Posterior cingulate gyrus (tissue), 11 donors: ENCODE measurements at places on chromosomes 4 and X.

GRCh38 chrX:148371291-148371690 is 129.1 kb upstream of the AFF2 start:
- DNase-seq = no peak

DNA sequence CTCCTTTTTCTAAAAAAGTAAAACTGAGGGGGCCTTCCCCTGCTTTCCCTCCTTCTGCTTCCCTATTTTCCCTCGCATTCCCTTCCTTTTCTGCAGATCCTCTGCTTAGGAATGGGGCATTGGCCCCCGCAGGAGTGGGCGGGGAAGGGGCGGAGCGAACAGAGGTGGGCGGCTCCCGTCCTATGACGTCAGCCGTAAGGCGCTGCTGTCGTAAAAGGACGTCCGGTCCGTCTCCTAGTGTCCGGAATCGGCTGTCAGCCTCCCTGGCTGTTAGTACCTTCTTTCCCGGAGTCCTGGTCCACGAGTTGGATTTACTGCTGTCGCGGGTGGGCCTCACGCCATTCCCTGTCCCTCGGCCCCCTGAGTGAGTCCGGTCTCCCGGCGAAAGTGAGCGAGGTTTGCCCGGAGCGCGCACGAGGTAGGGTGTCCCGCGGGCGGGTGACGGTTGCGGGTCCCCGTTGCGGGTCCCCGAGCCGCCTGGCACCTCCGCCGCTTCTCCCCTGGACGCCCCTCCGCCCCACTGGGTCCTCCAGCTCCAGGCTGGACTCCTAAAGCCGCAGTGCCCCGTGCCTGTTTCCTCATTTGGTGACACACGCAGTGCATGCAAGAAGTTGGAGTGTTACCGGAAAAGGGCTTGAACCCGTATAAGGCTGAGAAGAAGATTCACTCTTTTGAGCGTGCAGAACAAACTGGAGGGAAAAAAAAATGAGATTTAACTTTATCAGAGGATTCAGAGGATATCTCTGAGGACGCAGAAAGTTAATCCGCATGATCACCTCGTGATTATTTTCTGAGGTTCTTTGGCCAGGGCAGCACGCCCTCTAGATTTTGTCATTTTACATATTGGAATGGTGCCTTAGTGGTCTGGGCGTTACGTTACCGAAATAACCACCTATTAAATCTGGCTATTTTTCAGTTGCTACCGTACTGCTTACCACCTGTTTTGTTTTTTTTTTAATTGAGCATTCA is at the start of gene ZNF330:
ZNF330 (plus strand) TSS at position 205 of the 969 bp plus-strand sequence. CDS start 1,477 bp downstream, outside the sequence.
- peak; percentile 91 for DNase-seq

DNA sequence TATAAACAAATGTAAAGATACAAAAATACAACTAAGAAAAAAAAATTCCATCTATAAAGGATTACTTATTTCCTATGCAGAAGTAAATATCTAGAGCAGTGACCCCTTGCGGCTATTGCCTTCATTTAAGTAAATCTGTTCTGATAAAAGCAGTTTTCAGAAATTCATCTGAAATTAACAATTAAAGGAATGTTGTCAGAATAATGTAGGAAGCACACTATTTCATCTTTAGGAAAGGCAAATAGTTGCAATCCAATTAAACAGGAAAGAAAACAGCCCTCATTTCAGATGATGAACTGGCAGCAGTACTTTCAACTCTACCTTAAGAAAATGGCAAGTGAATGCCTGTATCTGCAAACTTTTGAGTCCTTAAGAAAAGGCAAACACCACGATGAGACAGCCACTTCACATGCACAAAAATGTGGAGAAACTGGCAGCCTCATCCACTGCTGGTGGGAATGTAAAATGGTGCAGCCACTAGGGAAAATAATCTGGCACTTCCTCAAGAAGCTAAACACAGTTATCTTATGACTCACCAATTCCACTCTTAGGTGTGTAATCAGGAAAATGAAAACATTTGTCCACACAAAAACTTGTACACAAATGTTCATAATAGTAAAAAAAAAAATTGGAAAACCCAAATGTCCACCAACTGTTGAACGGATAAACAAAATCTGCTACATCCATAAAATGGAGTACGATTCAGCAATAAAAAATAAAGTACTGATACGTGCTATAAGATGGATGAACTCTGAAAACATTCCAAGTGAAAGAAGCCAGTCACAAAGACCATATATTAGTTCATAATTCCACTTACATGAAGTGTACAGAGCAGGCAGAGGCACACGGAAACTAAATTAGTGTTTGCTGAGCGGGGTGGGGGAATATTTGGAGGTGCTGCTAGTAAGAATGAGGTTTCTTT is 2.0 kb upstream of the THAP9 start:
- no peak for DNase-seq

GRCh38 chr4:154472858-154473257 is 18.7 kb downstream of the DCHS2 start:
- DNase-seq = no peak

- no peak for DNase-seq
Observed at GRCh38 chr4:2236944-2237666, 4.8 kb downstream of the HAUS3 start.

- DNase-seq = no peak
Observed at GRCh38 chrX:48083212-48083611, 11.8 kb upstream of the ZNF630 start.

DNA sequence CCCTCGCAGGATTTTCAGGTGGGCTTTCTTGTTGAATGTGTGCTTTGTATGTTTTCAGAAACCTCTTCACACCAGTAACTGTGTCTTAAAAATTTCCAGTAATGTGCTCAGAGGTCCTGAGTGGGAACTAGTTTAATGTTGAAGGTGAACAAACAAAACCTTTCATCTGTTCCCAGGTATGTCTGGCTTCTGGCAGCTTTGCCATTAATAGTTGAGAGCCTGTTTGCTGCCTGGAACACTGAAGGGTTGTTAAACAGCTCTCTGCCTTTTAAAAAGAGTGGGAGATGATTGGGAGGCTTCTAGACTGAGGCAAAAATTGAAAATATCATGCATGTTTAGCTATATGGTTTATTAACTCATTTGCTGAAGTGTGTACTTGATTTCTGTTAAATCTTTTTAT is 161.2 kb upstream of the AGTR2 start:
- no peak for DNase-seq

GRCh38 chrX:152989292-152989658 is 4.6 kb downstream of the PNMA5 start:
- no peak for DNase-seq

DNA sequence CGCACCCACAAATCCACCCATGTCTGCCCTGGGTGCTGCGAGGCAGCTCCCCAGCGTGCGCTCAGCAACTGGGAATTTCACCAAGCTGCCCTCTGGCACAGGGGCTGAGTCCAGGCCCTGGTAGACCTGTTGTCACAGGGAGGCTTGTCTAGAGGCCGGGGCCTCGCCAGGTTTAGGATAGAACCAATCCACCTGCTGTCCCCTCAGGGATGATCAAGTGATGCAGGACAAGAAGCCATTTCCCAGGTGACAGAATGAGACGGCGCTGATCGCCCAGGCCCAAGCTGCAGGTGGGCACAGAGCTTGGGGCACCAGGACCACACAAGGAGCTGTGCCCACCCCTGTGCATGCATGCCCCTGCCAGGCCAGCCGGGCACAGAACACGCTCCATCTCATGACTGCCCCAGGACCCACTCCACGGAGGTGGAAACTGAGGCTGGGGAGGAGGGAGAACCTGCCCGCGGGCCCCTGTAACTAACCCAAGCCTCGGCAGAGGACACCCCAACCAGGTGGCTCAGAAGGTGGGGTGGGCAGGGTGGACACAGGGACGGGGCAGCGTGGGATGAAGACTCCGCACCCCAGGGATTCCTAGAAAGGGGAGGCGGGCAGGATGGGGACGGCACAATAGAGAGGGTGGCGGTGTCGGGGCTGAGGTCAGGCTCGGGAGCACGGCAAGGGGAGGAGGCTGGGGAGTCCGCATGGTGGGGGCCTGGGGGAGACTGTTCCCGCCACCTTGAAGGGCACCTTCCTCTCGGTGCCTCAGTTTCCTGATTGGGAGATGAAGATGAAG is 78.0 kb downstream of the ZFYVE28 start:
- no peak for DNase-seq

- DNase-seq = no peak
Observed at GRCh38 chrX:103017542-103017941, 46.4 kb downstream of the BEX1 start.

DNA sequence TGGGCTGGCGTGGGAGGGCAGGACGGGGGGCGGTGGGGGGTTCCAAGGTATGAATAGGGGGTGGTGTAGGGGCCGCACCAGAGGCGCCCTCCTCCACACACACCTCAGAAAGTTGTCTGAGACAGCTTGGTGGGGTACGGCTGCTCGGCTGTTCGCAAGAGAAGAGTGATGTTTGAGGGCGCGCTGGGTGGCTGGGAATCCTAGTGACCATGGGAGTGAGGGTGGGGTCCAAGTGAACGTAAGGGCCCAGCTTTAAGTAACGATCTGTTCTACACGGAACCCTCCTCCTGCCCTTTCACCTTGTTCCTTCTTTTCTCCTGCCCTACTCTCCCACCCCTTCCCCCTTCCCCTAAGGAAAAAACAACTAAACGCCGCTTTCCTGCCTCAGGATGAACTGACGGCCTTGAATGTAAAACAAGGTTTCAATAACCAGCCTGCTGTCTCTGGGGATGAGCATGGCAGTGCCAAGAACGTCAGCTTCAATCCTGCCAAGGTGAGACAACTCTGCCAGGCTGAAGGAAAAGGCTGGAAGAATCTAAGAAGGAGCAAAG is 664 bp downstream of the MED12 start:
- no peak for DNase-seq

- no peak for DNase-seq
Observed at GRCh38 chrX:152960115-152960514, 33.8 kb downstream of the PNMA5 start.

GRCh38 chr4:24930151-24930550 is 17.3 kb upstream of the CCDC149 start:
- no peak for DNase-seq

DNA sequence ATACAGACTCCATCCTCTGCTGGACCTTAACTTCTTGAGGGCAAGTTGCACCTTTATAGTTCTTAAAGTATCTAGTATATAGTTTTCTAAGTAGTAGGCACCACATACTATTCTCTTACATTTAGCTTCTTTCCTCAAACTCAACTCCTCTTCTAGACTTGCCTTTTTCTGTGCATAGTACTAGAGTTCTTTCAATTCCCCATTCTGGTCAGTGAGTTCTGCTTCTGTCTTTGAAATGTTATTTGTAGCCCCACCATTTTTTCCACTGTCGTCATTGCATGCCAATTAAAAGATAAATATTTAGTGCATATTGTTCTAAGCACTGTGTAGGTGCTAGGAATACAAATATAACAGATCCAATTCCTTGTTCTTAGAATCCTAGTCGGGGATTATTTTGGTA is 31.6 kb downstream of the CDKL5 start:
- DNase-seq = no peak

DNA sequence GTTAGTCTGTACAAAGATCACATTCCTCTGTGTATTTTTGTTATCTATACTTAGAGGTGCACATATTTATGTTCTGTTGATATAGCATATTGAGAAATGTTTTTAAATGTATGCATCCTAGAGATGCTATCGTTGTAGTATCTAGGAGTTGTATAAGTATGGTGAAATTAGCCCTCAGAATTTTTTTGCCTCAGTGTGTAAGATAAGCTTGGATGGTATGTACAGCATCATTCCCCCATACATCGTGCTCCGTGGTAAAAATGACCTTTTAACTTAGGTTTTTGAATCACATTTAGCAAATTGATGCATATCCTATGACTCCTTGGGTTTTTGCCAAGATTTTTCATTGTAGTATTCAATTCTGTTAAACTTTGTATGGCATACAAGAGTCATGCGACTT is 113.5 kb downstream of the RPA4 start:
- DNase-seq = no peak

DNA sequence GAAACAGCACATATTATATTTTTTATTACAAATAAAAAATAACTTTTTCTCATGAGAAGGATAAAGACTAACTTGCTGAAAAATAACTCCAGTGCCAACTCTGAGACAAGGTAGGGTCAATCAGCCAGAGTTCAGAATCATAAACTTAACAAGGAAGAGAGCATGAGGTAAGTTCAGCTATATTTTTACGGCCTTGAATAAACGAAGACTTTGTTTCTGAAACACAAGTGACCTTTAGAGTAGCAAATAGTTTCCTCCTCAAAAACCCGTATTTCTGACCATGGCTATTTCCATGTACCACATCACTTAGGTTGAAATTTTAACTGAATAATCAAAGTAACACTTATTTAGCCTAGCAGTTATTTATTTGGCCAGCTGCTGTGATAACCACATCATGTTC is 45.5 kb downstream of the PRDM5 start:
- no peak for DNase-seq
